ENCODE measurements at places on chromosomes 12 and 14. TPM values are rescaled to one million over a fixed set of nuclear protein-coding genes. Genes with fewer than 3 reads are reported as not detected.

GRCh38 chr14:73616831-73617230 lies 4.5 kb downstream of the ACOT6 start:
- no peak for DNase-seq

Gene CACNA2D4
- total RNA-seq = 7.0 TPM

Gene PDE3A
- total RNA-seq = not detected

Gene AP5M1
- total RNA-seq = 46.3 TPM

Gene P2RX2
- not detected for total RNA-seq

- DNase-seq = no peak
Observed at GRCh38 chr12:38588624-38589305, 272.2 kb downstream of the ALG10B start.

DNA sequence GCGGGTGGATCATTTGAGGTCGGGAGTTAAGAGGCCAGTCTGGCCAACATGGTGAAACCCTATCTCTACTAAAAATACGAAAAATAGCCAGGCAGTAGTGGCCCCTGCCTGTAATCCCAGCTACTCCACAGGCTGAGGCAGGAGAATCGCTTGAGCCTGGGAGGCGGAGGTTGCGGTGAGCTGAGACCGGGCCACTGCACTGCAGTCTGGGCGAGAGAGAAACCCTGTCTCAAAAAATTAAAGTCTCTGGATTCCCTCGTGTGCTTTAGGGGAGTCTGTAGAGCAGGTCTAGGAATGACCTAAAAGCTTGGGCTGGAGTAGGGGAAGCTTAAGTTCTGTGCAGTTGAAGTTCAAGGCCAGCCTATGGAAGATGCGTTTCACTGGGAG lies 697 bp upstream of the TULP3 start:
- no peak for DNase-seq

Gene ERG28
- total RNA-seq = 19.2 TPM

Gene NOS1
- total RNA-seq = not detected

- DNase-seq = no peak
Observed at GRCh38 chr14:104286496-104286895, 148.1 kb downstream of the KIF26A start.

Gene VRTN
- not detected for total RNA-seq

GRCh38 chr14:49767270-49767570 lies 733 bp upstream of the KLHDC2 start:
- DNase-seq = no peak

GRCh38 chr14:76146976-76147375 lies 4.7 kb upstream of the GPATCH2L start:
- no peak for DNase-seq

Gene USP5
- 105 TPM for total RNA-seq

- no peak for DNase-seq
Observed at GRCh38 chr12:98823012-98823411, 177.9 kb downstream of the APAF1 start.

DNA sequence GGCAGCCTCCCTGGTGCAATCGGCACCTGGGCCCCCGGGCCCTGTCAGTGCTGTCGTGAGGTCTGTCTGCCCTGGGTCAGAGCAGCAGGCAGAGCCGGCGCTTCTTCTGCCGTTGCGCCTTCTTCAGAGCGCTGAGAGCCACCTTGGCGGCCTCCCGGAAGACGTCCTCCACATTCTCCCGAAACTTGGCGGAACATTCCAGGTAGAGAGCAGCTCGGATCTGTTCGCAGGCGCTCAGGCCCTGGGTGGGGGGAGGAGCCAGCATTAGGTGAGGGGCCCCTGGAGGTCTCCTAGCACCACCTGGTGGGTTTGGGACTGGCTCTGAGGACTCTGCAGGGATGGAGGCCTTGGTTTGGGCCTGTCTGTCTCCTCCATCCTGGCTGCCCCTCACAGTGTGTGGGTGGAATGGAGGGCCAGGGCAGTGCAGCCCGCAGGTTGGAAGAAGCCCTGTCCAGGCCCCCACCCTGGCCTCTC lies 14.0 kb downstream of the RHOF start:
- no peak for DNase-seq

DNA sequence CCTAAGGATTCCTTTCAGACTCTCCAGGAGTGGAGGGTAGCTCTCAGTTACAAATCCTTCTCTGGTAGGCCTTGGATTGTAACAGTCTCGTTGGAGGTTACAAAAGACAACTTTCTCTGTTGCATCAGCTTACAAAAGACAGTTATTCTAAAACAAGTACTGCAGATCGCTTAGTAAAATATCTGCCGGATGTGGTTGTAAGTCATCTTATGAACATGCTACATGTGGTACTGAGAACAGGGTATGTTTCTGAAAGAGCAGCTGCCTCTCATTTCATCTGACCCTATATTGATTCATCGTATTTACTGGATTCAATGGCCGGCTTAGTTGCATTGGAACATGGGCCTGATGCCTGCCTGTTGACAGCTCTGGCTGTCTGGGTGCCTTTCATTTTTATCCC lies 157.4 kb downstream of the PTCSC3 start:
- no peak for DNase-seq

Gene RNU7-1
- not detected for total RNA-seq

- no peak for DNase-seq
Observed at GRCh38 chr14:49770212-49770817, 2.4 kb downstream of the KLHDC2 start.

Gene CRADD
- 10.8 TPM for total RNA-seq

DNA sequence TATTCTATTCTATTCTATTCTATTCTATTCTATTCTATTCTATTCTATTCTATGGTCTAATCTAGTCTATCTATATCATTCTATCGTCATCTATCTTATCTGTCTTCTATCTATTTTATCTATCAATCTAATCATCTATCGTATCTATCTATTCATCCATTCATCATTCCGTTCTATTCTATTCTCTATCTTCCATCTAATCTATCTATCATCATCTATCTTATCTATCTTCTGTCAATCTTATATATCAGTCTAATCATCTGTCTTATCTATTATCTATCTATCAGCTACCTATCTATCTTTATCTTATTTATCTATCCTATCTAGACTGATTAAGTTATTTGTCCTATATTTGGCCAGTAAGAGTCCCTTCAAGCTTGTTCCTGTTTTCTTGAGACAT lies 831.5 kb upstream of the TMEM132C start:
- DNase-seq = no peak

Gene KLRD1
- 8.8 TPM for total RNA-seq

DNA sequence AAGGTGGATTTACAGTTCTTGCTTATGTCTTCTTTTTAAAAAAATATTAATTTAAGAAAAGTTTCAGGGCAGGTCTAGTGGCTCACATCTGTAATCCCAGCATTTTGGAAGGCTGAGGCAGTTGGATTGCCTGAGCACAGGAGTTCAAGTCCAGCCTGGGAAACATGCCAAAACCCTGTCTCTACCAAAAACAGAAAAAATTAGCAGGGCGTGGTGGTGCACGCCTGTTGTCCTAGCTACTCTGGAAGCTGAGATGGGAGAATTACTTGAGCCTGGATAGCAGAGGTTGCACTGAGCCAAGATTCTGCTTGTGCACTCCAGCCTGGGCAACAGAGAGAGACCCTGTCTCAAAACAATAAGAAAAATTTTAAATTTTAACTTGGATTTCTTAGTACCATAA lies 5.4 kb upstream of the TAS2R46 start:
- no peak for DNase-seq

DNA sequence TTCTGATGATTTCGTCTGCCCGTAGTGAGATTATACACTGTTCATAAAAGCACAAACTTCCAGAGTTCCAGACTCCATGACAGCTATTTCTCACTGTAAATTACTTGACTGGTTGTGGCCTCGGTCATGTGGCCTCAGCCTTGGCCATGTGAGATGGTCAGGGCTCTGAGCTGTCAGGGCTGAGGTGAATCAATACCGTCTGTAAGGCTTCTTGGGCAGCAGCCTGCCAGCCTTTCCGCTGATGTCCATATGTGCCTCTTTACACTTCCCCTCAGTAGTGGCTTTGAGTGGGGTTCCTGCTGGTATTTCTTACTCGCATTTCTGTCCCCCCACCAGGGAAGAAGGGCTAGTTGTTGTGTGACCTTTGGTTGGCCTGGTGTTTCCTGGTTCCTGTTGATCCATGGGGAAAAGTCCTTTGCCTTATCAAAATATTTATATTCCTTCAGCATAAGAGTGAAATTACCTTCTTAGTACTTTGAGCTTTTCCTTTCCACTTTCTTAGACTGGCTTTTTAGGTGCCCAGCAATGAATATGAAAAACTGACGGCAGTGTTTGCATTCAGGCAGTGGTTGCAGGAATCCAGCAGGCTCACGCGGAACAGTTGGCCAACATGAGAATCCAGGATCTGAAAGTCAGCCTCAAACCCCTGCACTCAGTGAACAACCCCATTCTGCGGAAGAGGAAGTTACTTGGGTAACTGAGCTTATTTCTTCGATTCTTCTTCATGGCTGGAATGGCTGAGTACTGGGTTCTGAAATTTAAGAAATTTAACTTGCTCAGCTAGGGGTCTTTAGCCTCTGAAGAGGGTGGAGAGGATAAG lies 46.1 kb downstream of the MAPKAPK5 start:
- DNase-seq = no peak

GRCh38 chr12:27436029-27436428 lies 10.5 kb upstream of the SMCO2 start:
- DNase-seq = no peak

- DNase-seq = no peak
Observed at GRCh38 chr14:95087619-95088018, 69.7 kb downstream of the DICER1 start.

Gene PZP
- total RNA-seq = not detected
